ENCODE measurements at places on chromosomes 6 and 20.

GRCh38 chr6:166786704-166787293 is 159.7 kb upstream of the RPS6KA2 start:
- peak; percentile 65 for DNase-seq

- peak; percentile 78 for DNase-seq
These were observed 8.8 kb upstream of the SRSF6 start for GRCh38 chr20:43448748-43449535.

DNA sequence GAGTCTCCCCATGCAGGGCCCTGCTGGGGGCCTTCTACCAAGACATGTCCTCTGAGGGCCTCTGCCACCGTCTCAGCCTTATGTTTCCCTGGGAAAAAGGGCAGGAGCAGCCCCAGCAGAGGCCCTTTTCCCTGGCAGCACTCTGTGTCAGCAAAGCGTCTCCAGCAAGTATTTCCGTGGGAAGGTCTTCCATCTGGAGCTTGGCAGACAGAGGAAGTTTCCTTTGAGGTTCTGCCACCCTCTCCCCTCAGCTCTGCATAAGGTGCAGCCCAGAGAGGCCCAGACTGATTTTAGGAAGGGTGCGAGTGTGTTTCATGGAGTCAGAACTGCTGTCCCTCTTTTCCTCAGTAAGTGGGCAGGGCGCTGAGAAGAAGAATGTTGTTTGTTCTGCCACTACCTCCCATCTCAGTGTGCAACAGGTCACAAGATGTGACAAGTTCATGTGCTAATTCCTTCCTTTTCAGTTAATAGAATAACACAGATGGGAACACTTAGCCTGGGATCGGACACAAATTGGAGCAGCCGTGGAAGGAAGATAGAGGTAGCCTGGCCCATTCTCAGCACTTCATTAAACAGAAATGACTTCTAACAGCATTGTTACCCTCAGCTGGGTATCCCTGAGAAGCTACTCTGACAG is 784.4 kb downstream of the MAFB start:
- no peak for DNase-seq

- no peak for DNase-seq
These were observed 15.2 kb downstream of the GTPBP2 start for GRCh38 chr6:43613721-43614395.

- no peak for DNase-seq
These were observed 110.1 kb downstream of the NRN1 start for GRCh38 chr6:5896476-5897200.

GRCh38 chr20:51463560-51463959 is 79.0 kb downstream of the NFATC2 start:
- no peak for DNase-seq
